ENCODE measurements at places on chromosomes 16 and 17. TPM values are rescaled to one million over a fixed set of nuclear protein-coding genes. Genes with fewer than 3 reads are reported as not detected.
A peak's percentile ranks its signal among the peaks of the same experiment; 100 is the strongest.

GRCh38 chr17:47978324-47978723 lies 7.4 kb downstream of the CDK5RAP3 start:
- DNase-seq = peak; percentile 72

DNA sequence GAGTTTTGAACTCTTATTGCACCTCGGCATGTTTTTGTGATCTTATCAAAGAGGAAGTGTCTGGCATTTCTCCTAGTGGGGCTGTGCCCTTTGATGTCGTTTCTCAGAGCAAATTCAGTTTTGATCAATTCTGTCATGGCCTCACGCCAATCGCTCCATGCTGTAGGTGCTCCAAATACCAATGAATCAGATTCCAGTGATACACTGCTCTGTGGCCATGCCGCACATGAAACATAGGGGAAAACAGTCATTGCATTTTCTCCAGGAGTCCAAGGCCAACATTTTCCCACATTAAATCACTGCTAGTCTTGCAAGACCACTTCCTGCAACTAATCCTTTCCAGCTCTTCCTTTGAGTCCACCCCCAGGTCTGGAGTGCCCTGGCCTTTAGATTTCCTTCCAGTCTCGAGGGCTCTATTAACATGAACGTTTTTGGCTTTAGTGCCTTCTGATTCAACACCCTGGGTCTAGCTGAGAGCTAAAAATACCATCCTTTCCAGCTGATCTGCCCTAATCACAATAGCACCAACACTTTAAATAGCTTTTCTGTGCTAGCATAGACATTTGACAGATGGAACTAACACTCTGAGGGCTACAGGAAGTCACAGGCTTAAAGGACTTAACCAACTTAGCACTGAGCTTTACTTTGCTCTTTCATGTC lies 18.2 kb upstream of the RASL10B start:
- no peak for DNase-seq

- no peak for DNase-seq
These were observed 43.1 kb upstream of the LHX1 start for GRCh38 chr17:36894177-36894576.

DNA sequence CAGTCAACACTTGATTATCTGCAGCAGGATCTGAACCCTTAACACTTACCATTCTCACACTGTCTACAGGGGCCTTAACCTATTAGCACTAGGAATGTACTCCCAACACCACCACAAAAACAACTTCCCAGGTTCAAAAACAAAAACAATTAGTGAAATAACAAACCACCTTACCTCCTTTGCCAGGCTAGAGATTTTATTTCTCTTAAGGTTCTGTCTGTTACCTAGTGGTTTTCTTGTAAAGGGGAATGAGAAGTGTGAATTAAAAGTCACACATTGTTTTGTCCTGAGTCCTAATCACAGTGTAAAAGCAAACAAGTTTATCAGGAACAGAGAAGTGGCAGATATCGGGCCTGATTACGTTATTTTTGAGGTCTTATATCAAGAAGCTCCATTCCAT lies 9.7 kb downstream of the SMARCE1 start:
- no peak for DNase-seq

GRCh38 chr17:9225305-9226101 lies 204.2 kb downstream of the NTN1 start:
- DNase-seq = no peak

DNA sequence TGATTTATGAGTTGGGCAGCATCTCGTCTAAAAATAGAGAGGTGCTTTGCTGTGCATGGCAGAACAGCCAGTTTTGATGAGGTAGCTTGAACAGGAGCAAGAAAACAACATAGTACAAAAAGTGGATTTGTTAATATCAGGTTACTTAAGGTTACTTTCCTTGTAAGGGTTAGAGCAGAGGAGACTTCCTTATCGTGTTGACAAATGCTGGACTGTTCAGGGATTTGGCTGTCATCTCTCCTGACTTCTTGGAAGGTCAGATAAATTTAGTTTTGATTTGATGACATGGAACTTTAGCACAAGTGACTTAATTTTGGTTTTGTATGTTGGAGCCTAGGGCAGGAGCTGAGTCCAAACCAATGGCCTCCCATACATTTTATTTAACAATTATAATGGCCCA lies 163.9 kb upstream of the ELAC2 start:
- DNase-seq = no peak

DNA sequence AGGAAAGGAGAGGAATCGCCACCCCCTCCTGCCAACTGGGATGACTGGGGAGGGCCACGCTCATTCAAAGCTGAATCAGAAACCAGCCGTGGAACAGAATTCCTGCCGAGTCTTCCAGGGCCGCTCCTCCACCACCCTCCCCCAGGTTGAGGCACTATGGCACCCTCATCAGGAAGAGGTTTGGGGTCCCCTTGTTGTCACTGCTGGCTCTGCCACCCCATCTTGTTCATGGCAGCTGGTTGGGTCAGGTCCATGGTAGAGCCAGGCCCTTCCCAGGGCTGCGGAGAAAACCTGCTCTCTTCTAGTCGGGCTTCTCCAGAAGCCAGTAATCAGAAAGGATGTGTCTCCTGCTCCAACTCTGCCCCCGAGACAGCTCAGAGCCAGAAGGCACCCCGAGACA lies 41.8 kb downstream of the KCNJ12 start:
- DNase-seq = no peak

- DNase-seq = no peak
These were observed 40.9 kb upstream of the MEOX1 start for GRCh38 chr17:43702637-43703036.

DNA sequence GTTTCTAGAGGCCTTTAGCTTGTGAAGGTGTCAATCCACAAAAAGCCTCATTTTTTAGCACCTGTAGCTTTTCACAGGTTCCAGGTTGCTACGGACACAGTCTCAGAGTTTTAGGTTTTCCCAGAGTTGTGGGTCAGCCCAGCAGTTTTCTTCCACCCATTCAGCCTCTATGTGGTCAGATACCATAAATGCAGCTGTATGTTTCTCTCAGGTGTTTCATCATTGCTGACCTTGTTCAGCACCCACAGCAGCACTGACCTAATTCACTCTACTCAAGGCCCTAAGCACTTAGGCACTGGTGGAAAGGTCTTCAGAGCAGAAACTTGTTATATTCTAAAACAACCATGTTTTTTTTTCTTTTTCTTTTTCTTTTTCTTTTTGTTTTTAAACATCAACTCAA lies 15.0 kb upstream of the SPACA3 start:
- no peak for DNase-seq

DNA sequence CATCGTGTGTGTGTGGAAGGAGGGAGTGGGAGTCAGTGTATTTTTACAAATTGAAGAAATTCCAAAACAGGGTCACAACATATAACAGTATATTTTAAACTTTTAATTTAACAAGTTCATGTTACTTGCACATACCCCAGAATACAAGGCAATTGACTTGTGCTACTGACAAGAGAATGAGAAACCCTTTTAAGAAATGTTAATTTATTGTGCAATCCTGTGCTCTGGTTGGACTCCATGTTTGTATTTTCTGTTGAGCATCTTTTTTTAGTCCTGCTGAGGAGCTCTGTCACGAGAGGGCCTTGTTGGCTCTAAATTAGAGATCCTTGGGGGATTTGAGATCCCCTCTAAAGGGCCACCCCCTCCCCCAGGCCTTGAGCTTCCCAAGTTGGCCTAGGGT lies 1.1 kb upstream of the EMP2 start:
- no peak for DNase-seq

- no peak for DNase-seq
These were observed 4.7 kb downstream of the ZNF764 start for GRCh38 chr16:30553393-30553899.

DNA sequence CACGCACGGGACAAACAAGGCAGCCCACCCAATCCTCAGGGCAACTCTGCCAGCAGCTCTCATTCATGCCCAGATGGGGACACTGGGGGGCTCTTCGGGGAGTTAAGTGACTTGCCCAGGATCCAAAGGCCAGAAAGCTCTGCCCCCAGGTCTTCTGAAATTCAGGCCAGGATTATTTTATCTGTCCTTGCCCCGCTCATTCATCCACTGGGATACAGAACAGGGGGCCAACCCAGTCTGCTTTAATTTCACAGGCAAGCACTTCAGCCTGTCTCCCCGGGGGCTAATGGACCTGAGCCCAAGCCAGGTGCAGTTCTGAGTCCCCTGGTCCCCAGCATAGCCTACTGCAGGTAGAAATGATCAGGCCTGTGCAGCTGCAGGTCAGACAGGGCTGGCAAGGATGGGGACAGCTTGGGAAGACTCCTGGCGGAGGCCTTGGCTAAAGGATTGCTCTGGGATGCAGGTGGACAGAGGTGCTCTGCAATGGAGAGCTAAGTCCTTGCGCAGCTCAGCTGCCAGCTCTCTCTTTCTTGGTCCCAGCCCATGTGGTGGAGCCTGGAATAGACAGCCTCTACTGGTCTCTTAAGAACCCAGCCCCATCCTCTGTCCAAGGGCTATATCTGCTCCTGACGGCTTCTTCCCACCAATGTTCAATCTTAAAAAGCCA lies 766 bp upstream of the B3GNT9 start:
- DNase-seq = no peak

GRCh38 chr17:7846063-7846735 lies 8.7 kb upstream of the TMEM88 start:
- no peak for DNase-seq

DNA sequence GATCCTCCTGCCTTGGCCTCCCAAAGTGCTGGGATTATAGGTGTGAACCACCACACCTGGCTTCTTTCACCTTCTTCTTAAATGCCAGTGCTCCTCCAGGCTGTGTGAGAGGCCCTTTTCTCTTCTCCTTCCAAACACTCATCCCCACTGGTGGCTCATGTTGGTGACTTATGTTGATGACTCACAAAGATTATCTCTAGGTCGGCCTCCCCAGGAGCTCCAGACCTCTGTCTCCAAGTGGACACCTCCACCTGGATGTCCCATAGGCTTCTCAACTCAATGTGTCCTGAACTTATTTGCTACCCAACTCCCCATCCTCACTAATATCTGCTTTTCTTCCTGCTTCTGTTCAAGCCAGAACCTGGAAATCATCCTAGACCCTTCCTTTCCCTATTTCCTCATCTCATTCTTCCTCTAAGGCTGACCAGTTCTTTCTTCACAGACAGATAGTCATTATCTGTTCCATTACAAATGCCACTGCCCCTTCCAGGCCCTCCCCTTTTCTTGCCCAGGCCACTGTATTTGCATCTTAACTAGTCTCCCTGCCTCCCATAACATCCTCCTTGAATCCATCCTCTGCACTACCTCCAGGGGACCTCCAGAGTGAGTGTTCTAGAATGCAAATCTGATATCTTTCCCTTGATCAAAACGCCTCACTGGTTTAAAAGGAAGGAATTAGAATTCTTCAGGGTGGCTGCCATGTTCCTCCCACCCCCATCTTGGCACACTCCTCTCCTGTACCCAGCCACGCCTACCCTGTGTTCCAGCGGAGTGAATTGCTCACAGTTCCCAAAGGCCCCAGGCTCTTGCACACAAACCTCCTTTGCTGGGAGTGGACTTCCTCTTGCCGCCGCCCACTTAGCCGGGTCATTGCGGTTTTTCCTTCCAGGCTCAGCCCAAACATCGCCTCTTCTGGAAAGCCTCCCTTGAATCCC lies 34.8 kb upstream of the FBXO47 start:
- no peak for DNase-seq

DNA sequence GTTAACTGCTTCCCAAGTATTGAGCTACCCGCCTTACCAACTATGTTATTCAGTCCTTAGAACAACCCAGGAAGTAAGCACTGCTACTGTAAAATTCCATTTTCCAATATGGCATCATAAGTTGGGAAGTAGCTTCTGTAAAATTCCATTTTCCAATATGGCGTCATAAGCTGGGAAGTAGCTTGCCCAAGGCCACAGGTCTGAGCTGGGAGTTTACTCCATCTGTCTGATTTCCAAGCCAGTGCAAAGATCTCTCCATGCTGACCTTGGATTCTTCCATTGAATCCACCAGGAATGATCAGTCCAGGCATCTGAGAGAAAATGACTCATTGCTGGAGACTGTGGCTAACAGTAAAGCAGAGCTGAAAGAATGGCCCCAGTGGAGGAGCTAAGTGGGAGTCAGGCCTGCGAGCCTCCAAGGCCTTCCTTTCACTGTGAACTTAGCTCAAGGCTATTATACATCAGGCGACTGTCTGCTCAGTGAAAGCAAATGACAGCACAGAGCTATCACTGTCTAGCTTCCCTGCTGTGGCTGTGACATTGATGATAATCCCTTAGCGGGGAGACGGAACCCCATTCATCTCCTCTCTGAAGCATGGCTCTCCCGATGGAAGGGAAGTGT lies 430.4 kb downstream of the HAPSTR1 start:
- no peak for DNase-seq

DNA sequence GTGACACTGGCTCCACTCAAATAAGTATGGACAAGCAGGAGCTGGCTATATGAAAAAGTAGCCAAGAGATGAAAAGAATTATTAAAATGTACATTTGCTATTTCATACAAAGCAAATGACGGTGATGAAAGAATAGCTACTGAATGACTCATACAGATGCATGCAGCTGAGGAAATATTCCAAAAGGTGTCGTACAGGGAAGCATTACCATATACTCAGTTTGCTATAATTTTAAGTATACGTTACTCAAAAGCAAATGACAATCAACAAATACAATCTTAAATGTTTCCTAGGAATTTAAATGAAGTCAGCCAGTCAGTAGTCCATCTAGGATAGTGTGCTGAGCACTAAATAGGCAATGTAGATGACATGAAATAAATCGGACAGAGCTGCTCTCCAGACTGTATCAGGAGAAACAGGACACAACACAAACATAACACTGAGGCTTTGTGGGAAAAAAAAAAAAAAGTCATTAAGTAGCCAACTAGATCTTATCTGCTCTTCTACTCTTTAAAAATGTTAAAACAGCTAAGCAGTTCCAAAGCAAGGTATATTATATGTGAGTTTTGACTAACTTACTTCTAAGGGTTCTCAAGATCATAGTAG lies 65.0 kb downstream of the NCOR1 start:
- DNase-seq = no peak

DNA sequence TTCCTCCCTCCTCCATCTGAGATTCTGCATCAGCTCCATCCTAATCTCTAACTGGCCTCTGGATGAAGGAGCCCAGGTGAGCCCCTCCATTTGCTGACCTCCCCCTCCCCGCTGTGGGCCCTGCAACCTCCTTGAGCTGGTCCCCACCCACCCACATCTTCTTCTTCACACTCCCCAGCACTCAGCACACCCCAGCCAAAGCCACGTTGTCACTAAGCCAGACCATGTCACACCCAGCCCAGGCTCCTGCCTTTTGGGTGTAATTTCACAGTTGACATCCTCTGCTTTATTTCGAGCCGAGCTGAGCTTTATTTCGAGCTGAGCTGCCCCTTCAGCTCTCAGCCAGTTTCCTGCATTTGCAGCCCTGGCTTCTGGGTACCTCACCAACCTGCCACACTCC lies 282.7 kb upstream of the TNRC6C start:
- DNase-seq = no peak

GRCh38 chr17:36485805-36486203 lies 677 bp upstream of the ZNHIT3 start:
- no peak for DNase-seq

Gene TNS4
- not detected for total RNA-seq

Gene IRX3
- total RNA-seq = 33.0 TPM

Gene ZNF48
- total RNA-seq = 60.9 TPM

Gene APOBR
- not detected for total RNA-seq

Gene ACAP1
- 1.3 TPM for total RNA-seq

Gene FADS6
- not detected for total RNA-seq

Gene G6PC1
- total RNA-seq = not detected

Gene FBXW10
- 0.20 TPM for total RNA-seq

Gene CCDC154
- total RNA-seq = 1.9 TPM
